ENCODE measurements at places on chromosomes 12 and 14.

DNA sequence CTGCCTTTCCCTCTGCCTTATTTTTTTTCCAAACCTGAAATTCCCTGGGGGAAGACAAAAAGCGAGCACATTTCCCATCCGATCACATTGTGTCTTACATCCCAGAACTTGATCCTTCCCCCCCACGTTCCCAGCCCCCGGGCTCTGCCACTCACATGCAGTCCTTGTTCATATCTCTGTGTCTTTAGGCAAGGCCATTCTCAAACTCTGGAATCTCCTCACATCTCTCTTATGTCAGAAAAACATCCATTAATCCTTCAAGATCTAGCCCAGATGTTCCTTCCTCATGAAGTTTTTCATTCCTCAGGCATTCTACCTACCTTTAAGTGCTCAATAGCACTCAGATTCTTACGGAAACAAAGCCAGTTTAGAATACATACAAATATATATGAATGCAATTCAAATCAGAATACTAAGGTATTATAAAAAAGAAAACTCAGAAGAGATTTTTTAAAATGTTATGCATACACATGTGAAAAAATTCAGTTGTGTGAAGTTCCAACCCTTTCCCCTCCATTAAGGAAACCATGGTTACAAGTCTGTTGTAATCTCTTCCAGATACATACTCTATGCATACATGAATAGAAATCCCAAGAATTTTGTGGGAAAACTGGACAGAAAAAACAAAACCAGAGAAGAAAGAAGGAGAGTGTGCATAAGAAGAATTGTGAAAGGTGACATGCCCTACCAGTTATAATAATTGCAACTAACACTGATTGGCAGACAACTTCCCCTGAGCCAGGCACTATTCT, 120.3 kb downstream of the SLC38A1 start:
- DNase-seq = no peak

DNA sequence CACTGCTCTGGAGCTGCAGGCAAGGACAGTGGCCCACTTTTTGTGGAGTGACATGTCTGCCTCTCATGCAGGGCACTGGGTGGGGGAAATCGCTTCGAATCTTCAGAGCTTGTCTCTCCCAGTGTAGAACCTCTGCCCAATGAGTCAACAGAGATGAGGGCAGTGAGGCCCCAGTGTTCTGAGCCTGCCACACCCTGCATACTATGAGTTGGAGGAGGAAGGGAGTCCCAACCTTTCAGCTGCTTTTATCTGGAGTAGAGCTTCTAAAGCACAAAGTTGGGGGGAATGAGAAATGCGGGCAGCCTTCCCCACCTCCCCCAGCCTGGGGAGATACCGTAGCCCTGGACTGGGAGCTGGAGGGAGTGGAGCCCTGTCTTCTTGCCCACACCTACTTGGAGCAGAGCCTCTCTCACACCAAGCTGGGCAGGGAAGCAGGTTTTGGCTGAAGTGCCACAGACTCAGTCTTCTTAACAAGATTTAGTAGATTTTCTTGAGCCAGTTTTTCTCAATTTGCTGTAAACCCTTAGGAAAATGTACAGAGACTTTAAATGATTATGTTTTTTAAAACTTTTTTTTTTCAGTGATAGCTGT, 159.1 kb downstream of the ADGRD1 start:
- peak; percentile 56 for DNase-seq

DNA sequence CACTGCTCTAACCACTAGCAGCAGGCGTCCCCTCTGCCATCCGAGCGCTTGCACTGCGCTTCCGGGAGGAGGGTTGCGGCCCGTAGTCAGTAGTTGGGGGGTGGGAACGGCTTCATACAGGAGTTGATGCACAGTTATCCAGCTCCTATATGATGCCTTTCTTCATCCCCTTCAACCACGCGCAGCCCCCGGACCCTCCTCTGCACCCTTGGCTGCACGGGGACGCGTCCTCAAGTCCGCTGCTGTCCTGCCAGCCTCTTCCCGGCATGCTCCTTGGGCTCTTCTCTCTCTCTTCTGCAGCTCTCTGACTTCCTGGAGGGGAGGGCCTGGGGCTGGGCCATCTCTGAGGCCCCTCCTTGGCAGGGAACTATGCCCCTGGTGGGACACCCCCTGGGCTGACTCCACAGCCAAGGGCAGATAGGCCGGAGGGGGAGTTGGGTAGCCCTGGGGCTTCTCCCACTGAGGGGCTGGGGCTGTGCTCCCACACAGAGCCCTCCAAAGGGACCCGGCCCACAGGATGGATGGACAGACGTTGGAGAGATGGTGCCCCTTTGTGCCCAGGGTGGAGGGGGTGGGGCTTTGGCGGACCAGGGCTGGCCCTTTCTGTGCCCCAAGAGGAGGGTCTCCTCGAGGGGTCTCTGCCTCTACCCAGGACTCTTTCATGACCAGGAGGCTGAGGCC, 29.0 kb downstream of the RTL1 start:
- DNase-seq = no peak

- DNase-seq = peak; percentile 44
Measured at GRCh38 chr14:78227248-78228077, 57.3 kb downstream of the NRXN3 start.
